ENCODE measurements at places on chromosomes 1 and 21. TPM values are rescaled to one million over a fixed set of nuclear protein-coding genes. Genes with fewer than 3 reads are reported as not detected.
A peak's percentile ranks its signal among the peaks of the same experiment; 100 is the strongest.

Gene KDF1
- 13.5 TPM for total RNA-seq

GRCh38 chr1:43437031-43437973, 16.4 kb downstream of the HYI start:
- no peak for DNase-seq
- no peak overlapping the region for H3K27ac ChIP-seq
- no peaks in the 10 kb centered on the region for H3K4me1 ChIP-seq
- H3K27me3 ChIP-seq, result no peaks in the 10 kb centered on the region

Gene LGR6
- total RNA-seq, result not detected

DNA sequence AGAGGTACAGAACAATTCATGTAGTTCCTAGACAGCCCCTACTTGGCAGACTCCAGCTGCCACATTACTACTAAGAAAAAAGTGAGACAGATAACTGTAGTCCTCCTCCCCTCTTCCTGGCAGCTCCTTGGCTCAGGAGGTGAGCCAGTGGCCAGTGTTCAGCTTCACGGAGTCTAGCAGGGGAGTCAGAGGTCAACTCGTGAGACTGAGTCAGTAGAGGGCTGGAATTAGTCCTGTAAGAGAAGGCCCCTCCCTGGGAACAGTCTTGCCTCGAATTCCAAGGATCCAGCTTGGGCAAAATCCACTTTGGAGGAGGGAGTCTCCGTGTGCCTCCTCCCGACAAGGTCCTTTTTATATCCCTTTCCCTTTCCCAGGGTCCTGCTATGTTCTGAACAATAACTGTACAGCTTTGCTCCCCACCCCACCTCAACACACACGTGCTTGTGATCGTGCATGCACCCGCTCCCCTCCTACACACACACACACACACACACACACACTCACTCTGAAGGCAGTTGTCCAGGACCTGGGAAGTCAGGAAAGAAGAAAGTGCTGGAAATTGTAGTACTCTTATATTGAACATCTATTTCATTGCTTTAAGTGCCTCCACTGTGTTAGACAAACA, 22.5 kb upstream of the SLC27A3 start:
- H3K4me1 ChIP-seq, result no peaks in the 10 kb centered on the region
- peak overlapping the region; percentile 34 for H3K27ac ChIP-seq
- H3K36me3 ChIP-seq, result peaks cover 4% of the 10 kb centered on the region
- no peak overlapping the region for H3K4me3 ChIP-seq
- no peak for DNase-seq
